ENCODE measurements at places on chromosomes 3 and 15.

GRCh38 chr3:196621611-196622010 is 17.9 kb upstream of the NRROS start:
- no peak for DNase-seq

GRCh38 chr3:184746131-184747120 is 34.6 kb upstream of the MAGEF1 start:
- DNase-seq = no peak

- no peak for DNase-seq
Observed at GRCh38 chr3:126100634-126101301, 16.8 kb upstream of the SLC41A3 start.

GRCh38 chr3:178459038-178459410 is 77.2 kb upstream of the KCNMB2 start:
- DNase-seq = no peak

DNA sequence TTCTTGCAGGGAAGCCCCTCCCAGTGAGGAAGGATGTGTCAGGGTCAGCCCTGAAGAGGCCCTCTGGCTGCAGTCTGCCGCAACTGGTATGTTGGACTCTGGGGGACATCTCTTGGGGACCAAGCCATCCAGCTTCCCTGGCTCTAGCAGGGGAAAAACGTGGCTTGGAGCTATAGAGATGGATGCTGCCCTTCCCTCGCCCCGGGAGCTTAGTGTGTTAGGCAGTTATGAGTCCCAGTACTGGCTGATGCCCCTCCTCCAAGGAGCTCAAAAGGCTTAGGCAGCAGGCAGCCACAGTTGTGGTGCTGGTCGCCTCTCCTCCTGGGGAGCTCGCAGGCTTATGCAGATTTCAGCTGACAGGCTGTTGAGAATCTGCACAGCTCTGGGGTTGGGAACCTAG is 353.1 kb upstream of the GBE1 start:
- no peak for DNase-seq

DNA sequence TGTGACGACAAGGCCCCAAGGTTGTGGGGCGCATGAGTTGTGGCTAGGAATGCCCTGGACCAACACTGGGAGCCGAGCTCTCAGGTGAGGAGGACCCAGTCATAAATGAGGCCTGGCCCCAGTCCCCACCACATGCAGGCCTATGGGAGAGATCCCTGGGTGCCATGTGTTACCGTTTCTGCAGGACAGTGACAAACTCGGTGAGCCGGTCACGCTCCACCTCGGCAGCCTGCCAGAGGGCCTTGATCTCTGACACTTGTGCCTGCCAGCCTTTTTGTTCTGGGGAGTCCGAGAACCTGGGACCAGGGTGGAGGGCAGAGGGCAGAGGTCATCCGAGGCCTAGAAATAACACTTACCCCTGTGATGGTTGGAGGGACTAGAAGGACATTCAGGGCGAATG is 27.7 kb upstream of the HHATL start:
- no peak for DNase-seq

GRCh38 chr3:189698811-189699210 is 67.6 kb downstream of the TP63 start:
- DNase-seq = no peak

GRCh38 chr3:50418850-50419249 is 59.5 kb upstream of the TMEM115 start:
- DNase-seq = no peak

GRCh38 chr15:52727815-52728214 is 48.6 kb upstream of the ATOSA start:
- no peak for DNase-seq

DNA sequence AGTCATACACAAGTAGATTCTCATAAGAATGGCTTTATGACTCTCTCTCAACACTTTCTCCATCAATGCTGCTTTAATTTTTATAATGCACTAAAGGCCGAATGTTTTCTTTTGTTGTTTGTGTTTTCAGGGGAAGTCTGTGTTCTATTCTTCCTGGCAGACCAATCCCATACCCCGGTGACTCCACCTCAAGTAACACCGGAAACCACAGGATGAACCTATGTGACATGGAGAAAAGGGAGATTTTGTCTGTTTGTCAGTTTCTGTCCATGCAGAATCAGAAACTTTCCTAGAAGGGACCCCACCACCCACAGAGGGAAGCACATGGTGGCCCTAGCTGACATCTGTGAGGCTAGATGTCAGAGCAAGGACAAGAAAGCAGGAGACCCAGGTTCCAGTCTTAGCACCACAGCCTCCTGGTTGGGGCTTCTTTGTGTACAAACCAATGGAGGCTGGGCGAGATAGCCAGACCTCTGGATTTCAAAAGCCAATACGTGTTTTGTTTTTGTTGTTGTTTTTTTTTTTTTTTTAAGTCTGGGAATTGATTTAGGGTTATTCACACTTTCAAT is 109.0 kb downstream of the OSBPL10 start:
- DNase-seq = no peak

- DNase-seq = peak; percentile 78
Observed at GRCh38 chr15:39502082-39502447, 78.8 kb upstream of the THBS1 start.
